T-helper 17 cell (primary cell): ENCODE measurements at places on chromosomes 11 and 22.
A peak's percentile ranks its signal among the peaks of the same experiment; 100 is the strongest.

DNA sequence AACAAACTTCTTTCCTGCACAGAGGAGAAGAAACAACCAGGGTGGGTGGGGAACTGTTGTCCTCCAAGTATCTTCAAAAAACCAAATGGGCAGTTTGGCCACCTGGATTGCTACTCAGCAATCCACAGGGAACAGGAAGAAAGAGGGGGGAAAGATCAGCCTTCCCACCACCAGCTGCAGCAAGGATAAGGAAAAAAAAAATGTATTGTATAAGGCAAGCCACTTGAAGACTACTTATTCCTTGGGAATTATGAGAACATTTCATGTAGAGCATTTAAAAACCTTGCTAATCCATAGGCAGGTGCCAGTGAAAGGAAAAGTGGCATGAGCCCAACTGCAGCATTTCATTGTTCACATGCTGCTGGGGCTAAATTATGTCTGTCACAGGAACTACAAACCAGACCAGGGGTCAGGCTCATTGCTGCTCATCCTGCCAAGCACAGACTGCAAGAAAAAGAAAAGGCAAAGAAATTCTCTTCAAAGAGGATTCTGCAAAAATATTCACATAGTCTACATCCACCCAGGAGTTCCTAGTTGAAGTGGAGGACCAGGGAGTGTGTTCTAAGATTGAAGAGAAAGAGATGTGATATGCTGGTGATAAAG is 2.2 kb downstream of the RAB30 start:
- no peak for DNase-seq

GRCh38 chr11:17643506-17644405 is 75.6 kb upstream of the MYOD1 start:
- DNase-seq, result no peak

GRCh38 chr11:61630089-61630488 is 49.2 kb upstream of the SYT7 start:
- DNase-seq, result no peak

- DNase-seq, result no peak
These were observed 17.8 kb upstream of the GLB1L2 start for GRCh38 chr11:134313821-134314607.

- no peak for DNase-seq
These were observed 6.6 kb downstream of the ARHGAP8 start for GRCh38 chr22:44759001-44759400.

DNA sequence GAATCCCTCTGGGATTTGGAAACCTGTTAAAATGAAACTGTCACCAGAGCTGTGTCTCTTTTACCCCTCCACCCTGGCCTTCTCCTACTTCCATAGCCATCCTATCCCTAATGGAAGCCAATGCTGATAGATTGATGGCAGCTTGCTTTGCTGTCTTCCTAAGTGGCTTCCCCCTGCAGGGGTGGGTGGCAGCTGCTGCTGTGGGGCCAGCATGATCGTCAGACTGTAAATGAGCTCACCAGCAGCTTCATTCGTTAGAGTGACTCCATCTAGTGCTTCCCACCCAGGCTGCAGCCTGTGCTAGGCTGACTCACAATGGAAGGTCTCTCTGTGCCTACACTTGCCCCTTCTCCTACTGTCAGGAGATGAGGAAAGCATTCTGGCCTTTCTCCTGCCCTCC is 311.0 kb downstream of the BUD13 start:
- no peak for DNase-seq

DNA sequence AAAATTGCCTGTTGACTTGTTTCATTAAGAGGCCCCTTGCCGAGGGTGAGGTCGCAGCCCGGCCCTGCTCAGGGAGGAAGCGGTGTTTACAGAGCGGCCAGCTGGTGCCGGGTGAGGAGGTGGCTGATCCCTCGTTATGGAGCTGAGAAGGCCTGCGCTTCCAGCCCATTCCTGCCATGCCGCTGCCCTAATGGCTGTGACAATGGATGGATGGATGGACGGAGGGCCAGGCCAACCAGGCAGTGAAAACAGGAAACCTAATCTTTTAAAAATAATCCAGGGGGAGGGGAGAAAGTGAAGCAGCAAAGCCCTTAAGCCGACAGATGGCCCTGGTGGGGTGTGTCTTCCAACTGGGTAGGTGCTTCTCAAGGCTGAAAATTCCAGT is 38.5 kb downstream of the BCR start:
- no peak for DNase-seq

- no peak for DNase-seq
These were observed 48.0 kb downstream of the ME3 start for GRCh38 chr11:86624366-86624765.

- no peak for DNase-seq
These were observed 62.5 kb downstream of the MACROD1 start for GRCh38 chr11:64103277-64103985.

- no peak for DNase-seq
These were observed 737 bp downstream of the PPP2R1B start for GRCh38 chr11:111765320-111765983.

DNA sequence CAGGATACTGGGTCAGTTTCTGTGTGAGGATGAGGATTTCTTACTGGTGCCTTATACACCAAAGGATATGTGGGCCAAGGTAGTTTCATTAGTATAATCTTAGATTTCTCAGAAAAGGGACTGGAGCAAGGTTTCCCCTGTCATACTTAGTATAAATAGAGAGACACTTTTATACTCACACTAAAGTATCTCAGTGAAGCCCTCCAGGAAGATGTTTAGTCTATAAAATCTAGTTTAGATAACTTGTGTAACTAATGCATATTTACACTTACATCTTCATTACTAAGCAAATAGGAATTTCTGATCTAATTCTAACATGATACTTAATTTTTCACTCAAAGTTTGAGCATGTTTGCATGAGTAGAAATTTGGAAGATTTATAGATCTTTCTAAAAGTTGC is 11.1 kb downstream of the EMSY start:
- DNase-seq, result no peak

DNA sequence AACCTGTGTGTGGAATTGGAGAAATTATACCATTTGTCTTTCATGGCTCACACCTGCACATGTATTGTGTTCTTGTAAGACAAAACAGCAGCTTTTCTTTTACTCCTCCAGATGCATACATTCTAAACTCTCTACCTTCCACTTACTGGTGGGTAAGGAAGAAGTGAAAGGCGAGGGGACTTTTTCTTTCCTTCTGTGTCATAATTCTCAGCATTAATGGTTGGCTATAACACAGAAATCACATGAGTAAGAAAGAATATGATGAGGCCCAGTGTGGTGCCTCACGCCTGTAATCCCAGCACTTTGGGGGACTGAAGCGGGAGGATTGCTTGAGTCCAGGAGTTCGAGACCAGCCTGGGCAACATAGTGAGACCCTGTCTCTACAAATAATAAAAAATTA is 57.8 kb upstream of the SHANK2 start:
- no peak for DNase-seq

DNA sequence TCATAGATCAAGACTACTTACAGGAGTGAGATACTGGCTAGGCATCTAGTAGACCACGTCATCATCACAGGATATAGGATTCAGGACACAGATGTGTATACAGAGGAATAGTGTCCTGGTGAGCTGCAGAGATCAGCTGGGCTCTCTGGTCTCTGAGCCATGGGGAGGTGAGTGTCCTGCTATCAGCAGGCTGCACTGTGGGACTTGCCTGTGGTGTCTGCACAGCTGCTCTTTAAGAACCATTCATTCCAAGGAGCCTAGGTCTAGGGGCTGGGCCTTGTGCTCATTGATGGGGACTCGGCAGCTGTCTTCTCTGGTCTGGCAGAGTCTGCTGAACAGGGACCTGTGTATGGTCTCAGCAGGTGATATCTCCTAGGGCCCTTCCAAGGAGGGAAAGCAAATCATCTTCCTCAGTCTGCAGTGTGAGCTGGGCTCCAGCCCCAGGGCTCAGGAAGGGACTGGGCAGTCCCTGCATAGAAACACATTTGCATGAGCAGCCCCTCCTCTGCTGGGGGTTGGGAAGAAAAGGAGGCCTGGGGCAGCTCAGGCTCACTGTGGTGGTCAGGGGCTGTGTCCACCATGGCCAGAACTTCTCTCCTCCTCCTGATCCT is 66.1 kb upstream of the VPREB1 start:
- DNase-seq, result no peak

- peak; percentile 65 for DNase-seq
These were observed 75.9 kb upstream of the PRR5 start for GRCh38 chr22:44625981-44626687.
